ENCODE measurements at places on chromosomes 16 and 17.

DNA sequence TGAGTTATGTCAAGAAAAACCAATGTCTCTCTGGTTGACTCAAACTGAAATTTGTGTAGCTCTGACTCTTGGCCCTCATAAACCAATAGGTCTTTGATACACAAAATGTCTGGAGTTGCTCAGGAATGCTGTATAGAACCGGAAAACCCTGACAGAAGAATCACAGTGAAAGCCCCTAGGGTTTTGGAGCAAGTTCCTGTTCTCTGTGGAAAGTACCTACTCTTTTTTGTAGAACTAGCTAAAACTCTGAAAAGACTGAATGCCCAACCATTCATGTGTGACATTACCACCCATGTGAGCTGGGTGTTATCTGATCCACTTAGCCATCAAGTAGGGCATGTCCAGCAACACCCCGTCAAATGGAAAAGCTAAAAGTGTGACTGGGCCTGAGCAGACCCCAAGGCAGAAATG is 28.8 kb downstream of the CCL4 start:
- no peak for DNase-seq

GRCh38 chr17:80564545-80564944 is 19.9 kb downstream of the RPTOR start:
- DNase-seq: no peak

- no peak for DNase-seq
Measured at GRCh38 chr16:66750279-66751052, 943 bp downstream of the DYNC1LI2 start.

DNA sequence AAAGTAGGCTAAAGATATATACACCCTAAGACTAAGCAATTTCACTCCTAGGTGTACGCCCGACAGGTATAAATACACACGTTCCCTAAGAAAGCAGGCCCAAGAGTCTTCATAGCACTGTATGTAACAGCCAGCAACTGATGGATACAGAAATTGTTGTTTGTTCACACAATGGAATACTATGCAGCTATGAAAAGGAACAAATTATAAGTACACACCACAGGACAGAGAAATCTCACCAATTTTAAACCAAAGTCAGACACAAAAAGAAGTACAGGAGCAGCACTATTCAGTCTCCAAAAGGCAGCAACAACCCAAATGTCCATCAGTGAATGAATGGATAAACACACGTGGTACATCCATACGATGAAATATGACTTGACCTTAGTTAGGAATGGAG is 106.1 kb downstream of the LITAF start:
- no peak for DNase-seq

- no peak for DNase-seq
Measured at GRCh38 chr17:42431758-42432161, 8.7 kb upstream of the CAVIN1 start.

- no peak for DNase-seq
Measured at GRCh38 chr17:14950216-14950615, 314.9 kb downstream of the PMP22 start.

GRCh38 chr17:49588312-49588711 is 12.6 kb downstream of the NXPH3 start:
- no peak for DNase-seq

GRCh38 chr16:57730771-57731730 is 4.5 kb upstream of the KATNB1 start:
- DNase-seq: no peak

DNA sequence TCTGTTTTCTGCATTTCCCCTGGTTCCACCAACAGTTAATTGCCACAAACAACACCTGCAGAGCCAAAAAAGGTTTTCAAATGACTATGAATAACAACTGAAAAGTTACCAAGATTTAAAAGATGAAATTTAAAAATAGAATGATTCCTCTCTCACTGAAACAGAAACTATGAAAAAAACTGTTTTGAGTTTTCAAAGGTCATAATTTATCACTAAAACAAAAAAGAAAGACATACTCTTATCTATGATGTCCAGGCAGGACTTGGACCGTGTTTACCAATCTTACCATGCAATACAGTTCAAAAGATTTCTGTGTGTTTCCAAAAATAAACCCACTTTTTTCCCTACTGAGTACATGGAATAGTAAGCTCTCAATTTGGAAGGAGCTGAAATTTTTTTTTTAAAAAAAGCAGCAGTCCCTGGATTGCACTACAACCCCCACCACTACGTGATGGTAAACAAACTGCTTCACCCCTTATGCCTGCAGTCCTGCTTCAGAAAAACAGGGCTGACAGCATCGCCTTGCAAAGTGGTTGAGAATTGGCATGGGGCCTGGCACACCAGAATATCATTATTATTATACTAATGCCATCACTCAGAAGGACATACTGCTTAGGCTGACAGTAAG is 8.5 kb downstream of the TXNDC11 start:
- DNase-seq: no peak

DNA sequence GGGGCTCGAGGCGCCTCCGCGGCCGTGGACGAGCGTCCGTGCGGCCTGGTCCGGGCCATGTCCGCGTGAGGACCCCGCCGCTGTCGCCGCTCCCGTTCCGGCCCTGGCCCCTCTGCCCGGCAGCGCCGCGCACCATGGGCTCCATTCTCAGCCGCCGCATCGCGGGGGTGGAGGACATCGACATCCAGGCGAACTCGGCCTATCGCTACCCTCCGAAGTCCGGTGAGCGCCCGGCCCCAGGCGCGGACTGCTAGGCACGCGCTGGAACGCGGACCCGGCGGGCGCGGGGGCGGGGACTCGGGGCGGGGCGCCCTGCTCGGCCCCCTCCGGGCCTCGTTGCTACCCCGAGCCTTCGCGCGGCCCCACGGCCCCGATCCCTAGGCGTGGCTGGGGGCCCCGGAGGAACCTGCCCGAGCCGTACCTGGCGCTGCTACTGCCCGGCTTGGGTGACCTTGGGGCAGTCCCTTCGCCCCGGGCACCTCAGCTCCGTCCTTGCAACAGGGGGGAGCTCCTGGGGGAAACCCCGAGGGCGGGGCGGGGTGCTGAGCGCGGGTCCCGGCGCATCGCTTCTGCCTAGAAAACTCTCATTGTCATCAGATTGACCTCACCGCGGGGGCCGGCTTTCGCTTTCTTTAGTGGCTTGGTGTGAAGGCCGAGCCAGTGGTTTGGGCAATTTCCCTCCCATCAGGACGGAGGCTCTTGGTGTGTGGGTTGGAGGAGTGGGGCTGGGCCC is 367 bp downstream of the MGRN1 start:
- DNase-seq: peak; percentile 63

- no peak for DNase-seq
Measured at GRCh38 chr17:57819867-57820266, 30.0 kb downstream of the MRPS23 start.

DNA sequence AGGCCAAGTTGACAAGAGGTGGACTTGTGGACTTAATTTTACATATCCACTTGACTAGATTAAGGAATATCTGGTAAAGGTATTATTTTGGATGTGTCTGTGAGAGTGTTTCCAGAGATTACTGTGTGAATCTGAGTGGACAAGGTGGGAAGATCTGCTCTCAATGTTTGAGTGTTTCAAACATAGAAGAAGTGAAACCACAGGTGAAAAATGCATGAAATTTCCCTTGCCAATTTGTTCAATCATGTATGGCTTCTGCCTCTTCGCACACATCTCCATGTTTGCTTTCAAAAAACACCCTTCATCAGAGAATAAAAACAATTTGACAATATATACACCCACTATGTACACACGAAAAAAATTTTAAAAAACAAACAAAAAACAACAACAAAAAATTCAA is 152.7 kb downstream of the SALL1 start:
- DNase-seq: no peak

DNA sequence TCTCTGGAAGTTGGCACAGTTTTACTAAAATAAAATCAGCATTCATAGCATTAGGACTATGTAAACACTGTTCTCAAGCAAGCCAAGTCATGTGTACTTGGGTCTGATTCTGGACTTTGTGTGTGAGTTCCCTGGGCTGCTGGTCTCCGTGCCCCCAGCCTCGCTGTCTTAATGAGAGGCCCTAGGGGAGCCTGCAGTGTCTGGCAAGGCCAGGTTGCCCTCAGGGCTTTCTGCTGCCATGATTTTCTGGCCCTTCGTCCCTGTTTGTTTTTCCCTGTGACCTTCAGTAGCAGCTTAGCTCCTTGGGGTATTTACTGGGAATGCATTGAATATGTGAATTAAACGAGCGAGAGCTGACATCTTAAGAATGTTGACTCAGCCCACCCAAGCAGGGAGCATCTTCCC is 161.8 kb downstream of the RPTOR start:
- DNase-seq: no peak

DNA sequence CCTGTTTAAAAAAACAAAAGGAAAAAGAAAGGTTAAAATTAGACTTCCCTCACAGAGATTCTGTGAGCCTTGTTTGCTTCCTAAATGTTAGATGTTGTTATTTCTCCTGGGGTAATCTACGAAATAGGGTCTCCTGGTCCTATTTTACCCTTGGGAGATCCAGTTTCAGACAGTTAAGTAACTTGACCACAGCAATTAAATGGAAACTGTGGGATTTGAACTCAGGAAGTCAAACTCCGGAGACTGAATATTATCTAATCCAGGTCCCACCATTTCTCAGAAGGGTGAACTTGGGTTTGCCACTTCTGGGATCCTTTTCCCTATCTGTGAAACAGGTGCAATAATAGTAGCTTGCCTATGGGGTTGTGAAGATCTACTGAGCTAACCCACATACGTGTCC is 6.4 kb upstream of the TMC5 start:
- no peak for DNase-seq

- DNase-seq: no peak
Measured at GRCh38 chr17:49362723-49363117, 670 bp upstream of the ZNF652 start.

DNA sequence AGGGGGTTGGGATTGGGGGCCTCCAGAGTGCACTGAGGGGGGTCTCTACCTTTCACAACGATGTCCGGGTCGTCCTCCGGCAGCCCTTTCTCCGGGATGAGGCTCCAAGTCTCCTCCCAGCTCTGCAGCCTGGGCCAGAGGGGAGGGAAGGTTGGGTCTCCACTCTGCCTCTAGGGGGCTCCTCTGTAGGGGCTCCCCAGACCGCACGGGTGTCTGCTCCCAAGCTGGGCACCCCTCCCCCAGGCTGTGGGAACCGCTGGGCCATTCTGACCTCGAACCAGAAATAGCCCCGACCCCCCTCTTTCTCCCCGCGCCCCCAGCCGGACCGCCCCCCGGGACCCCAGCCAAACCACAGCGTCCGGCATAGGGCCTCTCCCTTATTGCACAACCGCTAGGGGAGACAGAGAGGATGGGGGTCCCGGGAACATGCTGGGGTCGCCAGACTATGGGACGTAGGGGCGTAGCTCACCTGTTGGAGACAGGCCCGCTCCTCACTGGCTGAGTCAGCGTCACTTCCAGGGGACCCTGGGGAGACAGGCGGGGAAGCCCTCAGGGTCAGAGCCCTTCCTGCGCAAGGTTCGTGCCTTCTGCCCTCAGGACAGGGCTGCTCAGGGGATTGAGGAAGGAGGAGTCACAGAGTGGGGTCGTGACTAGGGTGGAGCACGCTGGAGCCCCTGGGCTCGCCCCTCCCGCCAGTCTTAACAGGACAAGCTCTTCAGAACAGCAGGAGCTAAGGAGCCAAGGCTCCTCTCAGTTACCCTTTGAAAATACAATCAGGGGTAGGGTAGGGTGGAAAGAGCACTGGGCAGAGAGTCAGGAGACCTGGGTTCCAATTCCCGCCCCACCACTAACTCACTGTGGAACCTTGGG is 2.7 kb downstream of the PLEKHH3 start:
- no peak for DNase-seq

DNA sequence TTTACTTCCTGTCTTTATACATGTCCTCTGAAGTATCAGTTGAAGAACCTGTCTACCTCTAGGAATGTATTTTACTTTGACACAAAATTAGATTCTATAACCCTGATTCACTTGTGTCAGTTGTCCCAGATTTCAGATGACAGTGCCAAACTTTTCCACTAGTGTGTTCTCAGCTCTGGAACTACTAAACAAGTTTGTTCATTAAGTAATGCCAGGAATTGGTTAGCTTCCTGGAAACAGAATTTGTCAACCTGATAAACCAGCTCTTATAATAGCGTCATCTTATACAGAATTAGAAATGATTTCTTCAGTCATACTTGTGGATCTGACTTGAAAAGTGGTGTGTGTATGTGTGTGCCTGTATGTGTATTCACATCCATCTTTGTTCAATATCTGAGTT is 7.4 kb downstream of the MAP3K3 start:
- DNase-seq: no peak

DNA sequence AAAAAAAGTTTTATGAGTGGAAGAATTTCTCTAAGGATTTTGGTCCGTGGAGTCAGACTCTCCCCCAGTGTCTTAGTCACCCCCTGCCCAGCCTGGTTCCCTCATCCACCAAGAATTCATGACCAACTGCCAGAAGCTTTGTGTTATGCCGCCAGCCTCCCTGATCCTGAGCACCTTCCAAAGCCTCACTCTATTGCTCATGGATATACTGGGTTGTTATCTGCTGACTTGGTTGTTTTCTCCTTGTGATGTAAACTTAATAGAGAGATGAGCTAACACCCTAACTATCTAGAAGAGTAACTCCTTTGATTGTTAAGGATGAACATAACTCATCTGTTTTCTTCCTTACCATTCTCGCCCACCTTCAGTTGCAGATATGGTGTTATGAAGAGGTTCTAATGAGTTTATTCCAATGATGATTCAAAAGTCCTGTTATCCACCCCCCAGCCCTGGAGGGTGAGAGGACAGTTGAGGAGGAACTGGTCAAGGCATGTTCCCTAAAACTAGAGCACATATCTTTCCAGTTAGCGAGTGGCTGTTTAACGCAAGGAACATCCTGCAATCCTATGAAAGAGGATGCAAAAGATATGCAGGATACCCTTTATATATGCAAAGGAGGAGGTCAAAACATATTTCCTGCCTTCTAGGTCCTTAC is 1.5 kb upstream of the PSMD3 start:
- DNase-seq: no peak

DNA sequence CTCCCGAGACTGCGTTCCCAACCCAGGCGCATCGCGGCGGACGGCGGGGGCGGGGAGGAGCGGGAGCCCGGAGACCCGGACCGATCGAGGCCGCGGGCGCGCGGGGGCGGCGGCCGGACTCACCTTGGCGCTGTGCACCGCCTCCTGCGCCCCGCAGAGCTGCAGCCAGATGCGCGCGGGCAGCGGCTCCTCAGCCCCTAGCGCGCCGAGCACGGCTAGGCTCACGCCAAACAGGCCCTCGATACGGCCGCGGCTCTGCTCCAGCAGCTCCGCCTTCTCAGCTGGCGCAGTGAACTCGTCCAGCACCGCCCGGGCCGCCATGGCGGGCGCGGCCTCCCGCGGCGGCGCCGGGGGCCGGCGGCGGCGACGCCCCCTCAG is 339 bp downstream of the N4BP1 start:
- DNase-seq: no peak
